ENCODE measurements at places on chromosomes 5 and 9.

GRCh38 chr9:31776471-31776870 lies 608.0 kb upstream of the ACO1 start:
- DNase-seq: no peak

DNA sequence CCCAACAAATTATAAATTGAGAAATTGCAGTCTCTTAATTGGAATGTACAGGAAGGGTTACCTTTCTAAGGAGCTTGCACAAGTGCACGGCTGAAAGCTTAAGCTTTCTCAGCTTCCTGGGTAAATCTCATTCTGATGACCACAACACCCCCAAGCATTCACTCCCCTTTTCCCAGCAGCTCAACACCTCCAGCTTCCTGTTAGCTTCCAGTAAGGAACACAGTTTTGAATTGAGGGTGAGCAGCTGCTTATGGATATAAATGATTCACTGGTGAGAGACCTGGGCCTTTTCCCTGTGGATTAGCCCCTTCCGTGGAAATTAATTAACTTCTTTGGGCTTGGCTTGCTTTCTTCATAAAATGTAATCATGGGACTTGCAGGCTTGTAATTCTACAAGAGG lies 101.2 kb downstream of the SLC28A3 start:
- DNase-seq: no peak

GRCh38 chr9:89668866-89669246 lies 64.0 kb downstream of the GADD45G start:
- DNase-seq: no peak

DNA sequence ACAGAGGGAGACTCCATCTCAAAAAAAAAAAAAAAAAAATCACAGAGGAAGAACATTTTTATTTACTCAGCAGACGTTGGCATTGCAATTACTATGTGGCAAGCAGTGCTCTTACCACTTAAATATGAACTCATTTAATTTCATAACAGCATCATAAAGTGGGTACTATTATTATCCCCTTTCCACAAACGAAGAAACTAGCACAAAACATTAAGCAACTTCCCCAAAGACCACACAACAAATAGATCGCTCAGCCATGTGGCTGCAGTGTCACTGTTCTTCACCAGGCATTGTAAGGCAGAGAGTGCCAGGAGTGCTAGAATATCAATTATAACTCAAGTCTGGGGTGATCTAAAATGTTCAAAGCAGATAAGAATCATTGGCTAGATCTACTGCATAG lies 69.8 kb upstream of the PLPP6 start:
- DNase-seq: no peak

DNA sequence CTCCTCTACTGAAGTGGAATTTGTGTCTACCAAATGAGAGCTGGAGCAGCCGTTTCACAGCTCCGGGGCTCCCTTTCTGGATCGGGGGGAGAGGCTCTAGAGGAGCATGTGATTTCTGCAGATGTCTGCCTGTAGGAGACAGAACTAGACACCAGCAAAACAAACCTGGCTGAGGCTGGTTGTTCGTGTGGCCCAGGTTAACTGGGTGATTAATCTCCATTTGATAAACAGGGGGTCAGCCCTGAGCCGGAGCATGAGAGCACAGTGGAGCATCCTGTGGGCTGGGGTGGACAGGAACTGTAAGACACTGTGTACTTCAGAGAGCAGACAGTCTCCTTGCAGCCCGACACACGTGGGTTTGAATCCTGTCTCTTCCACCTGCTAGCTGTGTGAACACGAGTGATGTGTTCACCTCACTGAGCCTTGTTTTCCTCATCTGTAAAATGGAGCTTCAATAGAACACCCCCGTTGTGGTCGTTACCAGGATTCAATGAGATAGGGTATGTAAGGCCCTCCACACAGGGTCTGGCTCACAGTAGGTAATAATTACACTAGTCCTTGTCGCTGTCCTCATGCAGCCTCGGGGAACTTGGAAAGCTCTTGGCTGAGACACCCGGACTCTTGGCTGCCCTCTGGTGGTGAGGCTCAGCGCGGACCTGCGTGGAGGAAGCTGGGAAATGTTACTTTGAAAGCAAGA lies 12.9 kb downstream of the CXCL14 start:
- peak; percentile 58 for DNase-seq

GRCh38 chr5:159427180-159428012 lies 97.1 kb upstream of the IL12B start:
- no peak for DNase-seq

DNA sequence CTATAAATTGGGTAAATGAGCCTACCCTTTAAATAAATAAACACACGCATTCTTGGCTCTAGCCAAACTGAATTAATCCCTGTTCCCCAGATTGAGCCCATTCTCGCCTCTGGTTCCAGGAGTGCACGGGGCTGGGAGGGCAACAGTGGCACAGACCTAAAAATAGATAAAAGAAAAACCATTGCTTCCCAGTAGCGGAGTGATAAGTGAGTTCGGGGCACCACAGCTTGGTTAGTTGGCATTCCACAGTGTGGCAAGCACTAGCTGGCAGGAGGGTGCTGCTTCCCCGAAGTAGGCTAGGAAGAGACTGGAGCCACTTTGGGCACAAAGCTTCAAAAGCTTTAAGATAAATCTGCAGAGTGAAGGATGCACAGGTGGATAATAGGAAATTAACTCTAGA lies 322.2 kb upstream of the SGCD start:
- DNase-seq: no peak

- DNase-seq: peak; percentile 61
Observed at GRCh38 chr5:14204011-14204670, 61.0 kb downstream of the TRIO start.

- DNase-seq: no peak
Observed at GRCh38 chr5:170296935-170297588, 515 bp downstream of the LCP2 start.

DNA sequence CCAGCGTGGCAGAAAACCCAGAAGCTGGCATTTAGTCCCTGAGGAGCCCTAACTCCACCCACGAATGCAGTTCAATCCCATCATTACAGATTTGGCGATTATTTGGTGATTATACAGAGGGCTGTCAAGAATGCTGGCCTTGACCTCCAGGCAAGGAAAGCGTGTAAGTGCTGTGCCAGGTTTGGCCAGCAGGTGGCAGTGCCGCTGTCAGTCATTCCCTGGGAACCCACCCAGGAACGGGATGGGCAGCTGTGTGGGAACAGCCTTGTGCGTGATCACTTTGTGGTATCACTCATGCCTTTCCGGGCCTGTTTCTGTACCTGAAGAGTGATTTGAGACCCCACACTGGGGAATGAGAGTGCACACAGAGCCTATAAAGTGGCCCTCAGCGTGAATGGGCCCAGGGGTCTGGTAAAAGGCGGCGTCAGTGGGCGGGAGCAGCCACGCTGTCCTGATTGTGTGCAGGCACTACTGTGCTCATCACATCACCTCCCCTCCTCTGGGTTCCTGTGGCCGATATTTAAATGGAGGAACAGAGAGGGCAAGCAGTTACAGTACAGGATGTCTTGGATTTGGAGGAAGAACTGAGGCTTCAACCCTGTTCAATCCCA lies 215.6 kb downstream of the ROR2 start:
- DNase-seq: peak; percentile 64

- DNase-seq: no peak
Observed at GRCh38 chr5:55022450-55022849, 1.6 kb upstream of the GZMK start.

DNA sequence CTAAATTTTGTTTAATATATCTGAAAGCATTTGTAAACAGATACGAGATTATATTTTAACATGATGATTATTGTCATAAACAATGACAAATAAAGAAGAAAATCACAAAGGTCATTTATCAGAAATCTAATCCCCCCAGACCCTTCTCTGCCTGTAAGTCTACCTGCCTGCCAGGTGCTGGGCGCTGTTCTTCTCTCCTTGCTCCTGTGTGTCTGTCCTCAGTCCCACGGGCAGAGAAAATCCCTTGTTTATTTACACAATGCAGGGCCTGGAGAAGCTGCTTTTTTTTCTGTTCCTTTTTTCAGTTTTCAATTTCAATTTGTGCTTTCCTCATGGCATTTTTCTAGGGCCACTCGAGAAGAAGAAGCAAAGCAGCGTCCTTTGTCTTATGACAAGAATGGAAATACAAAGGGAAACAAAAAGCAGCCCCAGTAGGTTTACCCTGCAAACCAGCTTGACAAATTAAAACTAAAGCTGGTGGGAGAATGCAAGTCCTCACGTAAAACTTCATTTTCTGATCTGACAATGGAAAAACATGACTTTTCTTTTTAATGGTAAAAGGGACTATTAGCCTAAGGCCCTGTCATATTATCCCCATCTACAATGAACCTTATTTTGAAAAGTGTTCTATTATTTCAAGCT lies 282.4 kb upstream of the KLF9 start:
- DNase-seq: no peak

- peak; percentile 87 for DNase-seq
Observed at GRCh38 chr9:108477529-108478006, 378.2 kb downstream of the ACTL7B start.

- no peak for DNase-seq
Observed at GRCh38 chr5:35622974-35623373, 5.3 kb downstream of the SPEF2 start.

GRCh38 chr5:123120197-123120596 lies 31.2 kb downstream of the PRDM6 start:
- DNase-seq: no peak

DNA sequence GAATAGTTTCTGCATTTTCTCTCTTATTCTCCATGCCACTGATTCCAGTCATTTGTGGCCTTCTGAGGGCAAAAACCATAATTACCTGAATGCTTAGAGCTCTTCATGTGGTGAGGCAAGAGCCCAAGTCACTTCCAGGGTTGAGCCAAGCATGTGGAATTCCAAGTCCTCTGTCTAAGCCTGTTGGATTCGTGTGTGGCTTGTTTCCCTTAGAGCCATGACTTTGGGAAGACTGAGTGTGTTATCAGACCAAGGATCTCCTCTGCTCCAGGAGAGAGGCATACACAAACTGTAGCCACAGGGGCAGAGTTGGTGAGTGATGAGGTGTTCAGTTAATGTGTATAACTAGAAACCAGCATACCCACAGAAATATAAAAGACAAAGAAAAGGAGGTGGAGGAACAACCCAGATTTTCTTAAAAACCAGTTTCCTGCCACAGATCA lies 27.1 kb downstream of the SLC22A5 start:
- DNase-seq: no peak

- no peak for DNase-seq
Observed at GRCh38 chr9:75935591-75935990, 45.1 kb downstream of the PCSK5 start.

GRCh38 chr9:87657190-87657589 lies 68.7 kb upstream of the CTSL start:
- DNase-seq: no peak

- no peak for DNase-seq
Observed at GRCh38 chr5:120093178-120093577, 370.9 kb upstream of the PRR16 start.

DNA sequence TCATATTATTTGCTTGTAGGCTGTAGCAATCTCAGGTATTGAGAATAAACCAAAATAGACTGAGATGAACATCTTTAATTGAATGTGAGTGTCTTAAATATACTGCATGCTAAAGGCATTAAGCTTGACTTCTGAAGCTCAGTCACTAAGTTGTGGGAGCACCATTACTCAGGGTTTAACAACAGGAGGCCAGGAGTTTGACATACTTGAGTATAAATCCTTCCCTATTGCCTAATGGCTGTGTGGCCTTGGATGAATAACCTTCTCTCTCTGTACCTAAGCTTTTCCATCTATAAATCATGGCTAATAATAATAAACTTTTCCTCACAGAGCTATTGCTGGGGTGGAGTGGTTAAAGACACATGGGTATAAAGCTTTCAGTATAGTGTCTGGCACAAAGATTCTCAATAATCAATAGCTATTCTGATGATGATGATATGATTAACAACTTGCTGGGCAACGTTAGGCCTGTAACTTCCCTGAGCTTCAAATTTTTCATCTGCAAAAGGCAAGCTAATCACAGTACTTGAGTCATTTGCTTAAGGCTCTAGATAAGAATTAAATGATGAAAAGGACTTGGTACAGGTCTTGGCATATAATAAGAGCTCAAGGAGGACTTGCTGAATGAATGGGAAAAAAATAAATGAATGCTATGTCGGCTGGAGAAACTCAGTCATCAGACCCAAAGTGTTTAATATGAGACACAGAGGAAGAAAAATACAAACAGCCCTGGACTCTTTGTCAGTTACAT lies 174.0 kb upstream of the IL12B start:
- peak; percentile 46 for DNase-seq

- DNase-seq: no peak
Observed at GRCh38 chr5:93340881-93341280, 240.1 kb downstream of the NR2F1-AS1 start.

DNA sequence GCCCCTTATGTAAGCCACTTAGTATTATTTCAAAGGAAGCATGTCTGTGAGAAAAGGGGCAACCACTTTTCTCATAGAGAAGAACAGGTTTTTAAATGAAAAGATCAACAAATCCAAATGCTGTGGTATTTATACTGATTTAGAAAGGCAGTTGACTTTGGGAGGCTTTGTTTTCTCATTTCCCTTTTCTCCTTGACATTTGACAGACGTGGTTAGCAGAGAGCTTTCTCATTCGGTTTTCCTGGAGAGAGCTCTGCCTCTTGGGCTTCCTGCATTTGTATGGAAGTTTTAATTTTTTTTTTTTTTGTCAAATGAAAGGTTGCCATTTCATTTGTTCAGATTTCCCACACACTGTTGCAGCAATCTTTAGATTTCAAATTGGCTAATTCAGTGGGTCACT lies 62.5 kb downstream of the EXOSC2 start:
- no peak for DNase-seq

GRCh38 chr5:58447226-58447625 lies 12.7 kb downstream of the PLK2 start:
- no peak for DNase-seq

- DNase-seq: no peak
Observed at GRCh38 chr5:77616920-77617319, 21.6 kb downstream of the OTP start.

DNA sequence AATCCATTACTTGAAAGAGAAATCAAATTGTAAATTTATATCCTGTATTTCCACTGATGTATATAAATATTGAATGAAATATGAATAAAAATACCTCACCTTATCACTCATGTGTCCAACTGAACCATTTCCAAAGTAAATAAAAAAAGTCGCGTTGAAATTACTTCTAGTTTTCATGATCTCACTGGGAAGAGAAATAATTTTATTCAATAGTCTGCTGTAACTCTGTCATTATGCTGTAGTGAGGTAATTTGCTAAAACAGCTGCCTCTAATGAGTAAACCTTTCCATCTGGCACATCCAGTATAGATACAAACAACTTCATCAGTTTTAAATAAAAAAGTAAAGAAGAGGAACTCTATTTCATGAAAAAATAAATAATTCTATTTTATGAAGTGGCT lies 611.5 kb downstream of the ZNF608 start:
- DNase-seq: no peak

DNA sequence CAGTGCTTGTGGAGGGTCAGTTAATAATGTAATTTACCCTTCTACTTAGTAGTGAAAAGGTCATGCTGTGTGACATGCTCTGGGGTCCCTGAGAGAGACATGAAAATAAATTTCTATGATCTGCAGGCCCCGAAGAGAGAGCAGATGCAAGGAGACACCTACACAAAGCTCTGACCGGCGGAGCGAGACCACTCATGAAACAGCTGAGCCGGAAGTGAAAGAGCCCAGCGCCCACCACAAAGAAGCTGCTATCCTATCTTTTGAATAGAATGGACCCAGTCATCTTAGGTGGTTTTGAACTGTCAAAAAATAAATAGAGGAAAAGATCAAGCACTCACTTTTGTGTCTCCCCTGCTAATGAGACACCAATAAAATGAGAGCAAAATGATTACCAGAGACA lies 190.0 kb downstream of the MED10 start:
- no peak for DNase-seq

- peak; percentile 33 for DNase-seq
Observed at GRCh38 chr9:121921444-121921843, 171.7 kb downstream of the TTLL11 start.

GRCh38 chr9:111190347-111190746 lies 139.7 kb downstream of the OR2K2 start:
- no peak for DNase-seq
